ENCODE measurements at places on chromosomes 12 and 14. TPM values are rescaled to one million over a fixed set of nuclear protein-coding genes. Genes with fewer than 3 reads are reported as not detected.
A peak's percentile ranks its signal among the peaks of the same experiment; 100 is the strongest.

DNA sequence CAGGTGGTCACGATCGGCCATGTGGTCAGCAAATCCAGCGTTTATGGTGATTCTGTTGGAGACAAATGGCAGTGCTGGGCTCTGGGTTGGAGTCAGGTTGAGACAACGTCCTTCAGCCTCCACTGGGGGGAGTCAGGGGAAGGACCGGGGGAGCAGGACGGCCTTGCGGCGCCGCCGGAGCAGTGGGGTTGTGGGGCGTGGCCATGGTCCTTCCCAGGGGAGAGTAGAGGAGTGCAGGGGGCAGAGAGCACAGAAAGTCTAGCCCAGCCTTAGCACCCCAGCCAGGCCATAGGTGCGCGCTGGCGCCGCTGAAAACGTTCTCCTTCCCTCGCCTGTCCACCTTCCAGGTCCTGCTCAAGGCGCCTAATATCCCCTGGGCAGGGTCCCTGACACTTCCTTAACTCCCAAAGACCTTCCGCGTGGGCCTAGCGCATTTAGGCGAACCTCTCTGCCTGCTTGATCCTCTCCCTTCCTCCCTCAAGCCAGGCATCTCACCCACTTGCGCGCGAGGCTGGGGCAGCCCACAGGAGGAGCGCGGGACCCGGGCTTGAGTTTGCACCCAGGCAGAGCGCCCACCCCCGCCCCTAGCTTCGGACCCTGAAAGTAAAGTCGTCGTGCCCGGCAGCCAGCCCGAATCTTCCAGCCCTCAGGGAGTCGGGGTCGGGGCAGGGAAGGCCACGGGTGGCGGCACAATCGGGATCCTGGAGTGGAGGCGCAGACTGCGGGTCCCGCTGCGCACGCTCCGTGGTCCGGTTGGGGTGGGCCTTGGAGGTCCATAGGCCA lies 3.1 kb upstream of the KIF26A start:
- DNase-seq = peak; percentile 45

DNA sequence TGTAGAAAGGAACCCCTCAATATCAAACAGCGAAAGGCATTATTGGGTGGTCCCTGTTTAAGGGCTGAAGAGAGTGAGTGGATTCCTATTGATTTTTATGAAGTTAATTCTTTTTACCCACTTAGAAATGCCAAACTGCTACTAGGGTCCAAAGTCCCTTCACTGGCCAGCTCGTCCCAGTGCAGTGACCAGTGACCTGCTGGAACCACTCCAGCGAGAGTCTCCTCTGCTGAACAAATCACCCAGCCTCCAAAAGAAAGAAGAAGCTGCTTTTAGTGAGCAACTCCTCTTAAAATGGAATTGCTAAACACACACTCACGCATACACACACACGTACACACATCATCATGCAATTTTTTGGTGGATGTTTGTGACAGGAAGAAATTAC lies 198.2 kb upstream of the PLEKHG7 start:
- no peak for DNase-seq

TROAP gene
- total RNA-seq = 30.8 TPM

- DNase-seq = no peak
Observed at GRCh38 chr12:76784600-76785051, 20.7 kb downstream of the ZDHHC17 start.

GRCh38 chr12:66206141-66206540 lies 17.1 kb downstream of the IRAK3 start:
- no peak for DNase-seq

DNA sequence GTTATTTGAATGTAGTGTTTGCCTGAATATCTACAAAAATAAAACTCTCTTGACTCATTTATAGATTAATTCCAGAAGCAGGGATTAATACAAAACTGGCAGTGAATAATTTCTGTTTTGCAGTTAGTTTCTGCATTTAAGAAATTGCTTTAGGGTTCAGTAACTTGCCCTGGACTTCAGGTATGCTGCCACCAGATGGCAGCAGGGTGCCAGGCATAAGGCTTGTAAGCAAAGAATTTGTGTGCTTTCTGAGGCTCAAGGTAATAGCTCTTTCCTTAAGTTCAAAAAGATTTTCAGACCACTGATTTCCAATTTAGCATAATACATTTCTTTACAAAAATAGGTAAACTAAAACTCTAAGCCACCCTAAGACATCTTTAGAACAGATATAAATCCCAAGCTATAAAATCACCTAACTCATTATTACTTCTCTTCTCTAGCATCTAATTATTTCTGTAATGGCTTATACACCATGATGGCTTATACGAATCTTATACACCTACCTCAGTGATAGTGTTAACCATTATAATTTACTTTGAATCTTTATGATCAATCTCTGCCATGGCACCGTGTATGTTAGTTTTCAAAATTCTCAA lies 398.3 kb downstream of the APAF1 start:
- peak; percentile 74 for DNase-seq

UBC gene
- total RNA-seq = 741 TPM

- DNase-seq = no peak
Observed at GRCh38 chr12:104187446-104188155, 28.0 kb upstream of the TXNRD1 start.

LUM gene
- total RNA-seq = 490 TPM

PTGES3 gene
- total RNA-seq = 161 TPM

FKBP3 gene
- total RNA-seq = 73.4 TPM

ACAD10 gene
- 55.2 TPM for total RNA-seq
